ENCODE measurements at places on chromosomes 12 and 14.

DNA sequence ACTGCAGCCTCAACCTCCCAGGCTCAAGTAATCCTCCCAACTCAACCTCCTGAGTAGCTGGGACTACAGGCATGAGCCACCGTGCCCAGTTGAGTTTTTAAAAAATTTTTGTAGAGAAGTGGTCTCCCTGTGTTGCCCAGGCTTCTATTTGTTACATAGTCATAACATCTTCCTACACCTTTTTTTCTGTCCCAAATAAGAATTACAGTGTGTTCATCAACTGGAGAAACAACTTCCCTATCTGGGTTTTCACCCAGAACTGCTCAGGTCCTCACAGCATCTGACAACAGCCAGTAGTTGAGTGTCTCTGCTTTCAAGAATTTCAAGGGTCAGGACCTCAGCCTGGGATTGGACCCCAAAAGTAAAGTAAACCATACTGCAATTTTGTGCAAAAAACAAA is 235.2 kb upstream of the AMIGO2 start:
- no peak for DNase-seq

GRCh38 chr12:57063991-57064685 is 14.2 kb upstream of the MYO1A start:
- peak; percentile 57 for DNase-seq

DNA sequence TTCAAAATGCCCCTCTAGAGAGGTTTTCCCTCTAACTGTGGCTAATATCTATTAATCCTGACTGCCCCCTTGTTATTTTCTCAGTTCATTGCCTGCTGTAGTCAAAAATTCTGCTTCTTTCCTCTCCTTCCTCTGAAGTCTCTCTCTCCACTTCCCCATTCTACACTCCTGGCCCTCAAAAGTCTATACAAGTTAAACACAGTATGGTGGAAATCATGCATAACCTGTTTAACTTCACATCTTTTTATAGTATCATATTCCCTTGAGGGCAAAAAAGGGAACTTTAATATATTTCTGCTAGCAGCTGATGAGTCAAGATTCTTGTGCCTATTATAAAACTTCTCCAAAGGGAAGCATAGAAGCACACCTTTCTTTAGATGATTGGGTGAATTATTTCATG is 16.7 kb downstream of the GRIP1 start:
- DNase-seq, result no peak

DNA sequence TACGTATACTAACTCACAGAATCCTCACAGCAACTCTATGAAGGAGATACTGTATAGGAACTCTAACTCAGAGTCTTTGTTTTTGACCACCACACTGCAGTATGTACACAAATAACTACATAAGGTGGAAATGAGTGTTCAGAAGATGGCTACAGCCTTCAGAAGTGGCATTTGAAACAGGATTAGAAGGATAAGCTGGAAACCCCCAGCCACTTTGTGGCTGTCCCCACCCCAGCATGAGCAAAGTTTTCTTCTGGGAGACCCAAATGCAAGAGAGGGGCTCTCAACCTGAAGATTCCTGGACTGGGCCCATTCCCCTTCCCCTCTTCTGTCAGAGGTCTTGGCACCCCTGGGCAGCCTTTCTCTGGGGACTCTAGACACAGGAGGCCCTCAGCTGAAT is 43.2 kb upstream of the PNMA1 start:
- DNase-seq, result no peak

DNA sequence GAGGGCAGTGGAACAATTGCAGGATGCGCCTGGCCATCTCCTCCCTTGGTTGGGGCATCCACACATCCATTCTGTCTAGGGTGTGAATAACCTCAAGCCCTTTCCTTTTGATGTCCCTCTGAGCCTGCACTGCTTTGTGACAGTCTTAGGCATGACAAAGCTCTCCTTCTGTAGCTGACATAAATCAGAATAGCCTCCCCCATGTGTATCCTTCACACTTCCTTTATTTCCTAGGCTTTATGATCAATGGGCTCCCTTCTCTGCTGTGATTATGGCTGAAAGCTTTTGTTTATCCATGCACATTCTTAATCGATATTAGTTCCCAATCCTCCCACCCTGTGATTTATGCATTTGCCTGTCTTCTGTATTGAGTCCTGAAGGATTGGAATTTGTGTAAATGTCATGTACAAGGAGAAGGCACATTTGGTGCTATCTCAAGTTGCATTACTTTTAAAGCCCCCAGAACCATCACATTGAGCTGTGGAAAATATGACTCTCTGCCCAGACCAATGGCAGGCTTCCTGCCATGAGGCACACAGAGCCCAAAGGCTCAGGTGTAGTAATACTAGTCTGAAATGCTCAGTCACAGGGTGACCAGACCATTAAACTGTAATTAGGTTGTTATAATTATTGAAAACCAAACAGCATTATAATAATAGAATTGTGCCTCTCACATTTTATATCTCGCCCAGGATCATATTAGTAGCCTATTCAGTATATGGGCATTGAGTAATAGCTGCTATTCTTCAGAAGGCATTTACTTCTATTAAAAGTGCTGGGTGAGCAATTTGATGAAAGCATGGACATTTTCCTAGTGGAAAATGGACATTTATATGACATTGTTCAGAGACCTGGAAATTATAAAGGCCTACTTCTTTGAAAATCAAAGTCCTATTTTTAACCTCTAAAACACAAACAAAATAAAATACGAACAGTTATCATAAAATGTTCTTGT is 14.0 kb downstream of the EMP1 start:
- DNase-seq, result no peak

DNA sequence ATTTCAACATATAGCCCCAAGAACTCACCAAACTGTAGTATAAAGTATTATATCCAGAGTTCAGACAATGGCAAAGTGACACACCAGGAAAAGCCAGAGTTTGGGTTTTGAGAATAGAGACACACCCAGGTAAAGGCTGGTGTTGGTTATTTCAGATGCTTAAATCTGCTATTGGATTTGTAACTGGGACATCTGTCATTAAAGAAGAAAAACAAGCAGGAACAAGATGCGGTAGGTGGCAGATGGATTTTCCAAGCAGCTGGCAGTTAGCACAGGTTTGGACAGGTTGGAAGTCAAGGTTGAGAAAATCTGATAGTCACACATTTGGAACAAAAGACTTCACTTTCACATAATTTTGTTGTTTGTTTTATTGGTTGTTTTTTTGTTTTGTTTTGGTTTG is 14.4 kb upstream of the CDK17 start:
- DNase-seq, result no peak

- peak; percentile 22 for DNase-seq
Measured at GRCh38 chr12:118060301-118061010, 523 bp downstream of the WSB2 start.

DNA sequence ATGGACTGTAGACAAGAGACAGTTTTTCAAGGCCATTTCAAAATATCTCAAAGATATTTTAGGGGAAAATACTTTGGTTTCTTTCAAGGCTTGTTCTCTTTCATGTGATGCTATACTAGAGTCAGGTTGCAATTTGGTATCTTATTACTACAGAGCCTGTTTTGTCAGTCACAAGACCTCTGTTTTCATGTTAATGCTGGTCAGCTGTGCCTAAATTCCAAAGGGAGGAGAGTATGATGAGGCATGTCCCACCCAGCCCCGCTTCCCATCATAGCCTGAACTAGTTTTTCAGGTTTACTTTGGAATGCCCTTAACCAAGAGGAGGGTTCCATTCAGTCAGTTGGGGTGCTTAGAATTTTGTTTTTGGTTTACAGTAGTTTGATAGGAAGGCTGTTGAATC is 52.6 kb downstream of the GPHB5 start:
- DNase-seq, result no peak

- DNase-seq, result no peak
Measured at GRCh38 chr12:24230061-24230701, 280.7 kb upstream of the SOX5 start.

DNA sequence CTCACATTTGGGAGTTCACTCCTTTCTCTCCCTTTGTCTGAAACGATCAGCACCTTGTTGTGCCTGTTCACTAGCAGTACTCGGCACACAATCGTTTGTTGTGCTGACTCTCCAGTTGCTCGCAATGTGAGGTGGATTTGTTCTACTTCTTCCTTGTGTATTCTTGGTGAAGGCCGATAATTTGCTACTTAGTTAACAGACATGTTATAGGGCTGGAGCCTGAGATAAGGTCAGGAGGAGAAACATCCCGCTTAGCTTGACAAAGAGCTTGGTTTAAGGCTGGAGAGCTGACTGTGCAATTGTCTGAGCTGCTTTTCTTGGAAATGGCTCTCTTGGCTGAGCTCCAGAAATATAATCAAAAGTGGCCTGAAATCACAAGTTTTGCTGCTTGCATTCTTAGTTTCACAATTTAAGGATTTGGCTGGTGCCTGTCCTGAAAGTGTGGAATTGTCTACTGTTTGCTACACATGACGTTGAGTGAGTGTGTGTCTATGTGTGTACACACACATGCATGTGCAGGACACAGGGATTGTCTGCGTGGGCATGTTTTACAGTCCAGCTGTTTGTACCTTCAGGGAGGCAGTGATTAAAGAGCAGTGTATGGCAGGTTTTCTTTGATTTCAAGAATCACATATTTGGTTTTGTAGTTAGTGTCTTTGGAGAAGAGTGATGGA is 77.7 kb downstream of the ARF6 start:
- DNase-seq, result no peak

DNA sequence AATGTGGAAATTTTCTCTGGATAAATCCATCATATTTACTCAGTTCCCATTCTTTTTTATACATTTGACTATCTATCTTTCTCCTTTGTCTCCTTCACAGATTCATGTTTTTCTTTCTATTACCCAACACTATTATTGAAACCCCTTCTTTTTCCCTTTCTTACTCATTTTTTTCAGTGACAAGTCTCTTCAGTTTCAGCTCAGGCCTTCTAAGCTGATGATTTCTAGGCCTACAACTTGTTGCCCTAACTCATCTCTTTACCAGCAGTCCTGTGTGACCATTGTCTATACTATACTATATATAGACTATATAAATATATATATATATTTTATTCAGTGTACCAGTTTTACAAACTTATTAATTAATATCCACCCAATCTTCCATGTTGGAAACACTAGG is 31.8 kb downstream of the SLC16A7 start:
- DNase-seq, result no peak
